ENCODE measurements at places on chromosomes 12 and 14.

DNA sequence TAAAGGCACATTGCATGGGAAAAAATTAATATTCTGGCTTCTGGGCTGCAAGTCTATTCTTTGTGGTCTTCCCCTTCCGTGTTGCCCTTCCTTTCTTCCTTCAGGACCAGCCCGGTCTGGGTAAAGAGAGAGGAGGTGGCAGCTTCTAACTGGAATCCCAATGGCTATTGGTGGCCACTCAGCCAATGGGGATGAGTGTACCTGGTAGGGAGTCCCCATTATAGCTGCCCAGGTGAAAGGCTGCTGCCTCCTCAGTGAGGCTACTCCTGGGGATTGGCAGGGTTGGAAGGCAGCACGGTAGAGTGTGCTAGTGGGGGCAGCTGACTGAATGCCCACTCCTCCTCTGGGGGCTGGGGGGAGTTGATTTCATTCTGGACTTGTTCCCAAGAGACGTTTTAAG is 112.6 kb downstream of the RBM19 start:
- no peak for DNase-seq

- no peak for DNase-seq
Measured at GRCh38 chr12:54228471-54228870, 39.7 kb upstream of the SMUG1 start.

DNA sequence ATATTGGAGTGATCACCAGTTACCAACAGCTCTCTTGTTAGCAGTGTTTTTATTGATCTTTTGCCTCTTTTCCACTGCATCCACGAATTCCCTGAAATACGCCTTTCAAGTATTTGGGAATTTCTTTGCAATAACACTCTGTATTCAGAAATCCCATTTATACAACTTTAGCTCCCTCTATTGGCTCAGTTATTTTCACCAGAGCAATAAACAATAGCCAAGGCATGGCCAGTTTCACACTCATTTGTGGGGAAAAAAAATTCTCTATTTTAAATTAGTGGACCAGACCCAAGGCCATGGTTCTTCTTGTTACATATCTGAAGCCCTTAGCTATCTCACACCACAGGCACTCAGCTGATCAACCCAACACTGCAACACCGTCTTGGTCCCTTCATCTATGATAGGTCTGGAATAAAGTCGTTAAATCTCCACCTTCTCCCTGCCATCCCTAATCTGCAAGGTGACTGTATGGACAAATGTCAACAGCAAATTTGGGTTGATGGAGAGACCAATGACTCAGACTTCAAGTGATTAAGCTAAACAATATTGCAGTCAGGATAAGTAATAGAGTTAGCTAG is 92.4 kb upstream of the TMEM260 start:
- no peak for DNase-seq

DNA sequence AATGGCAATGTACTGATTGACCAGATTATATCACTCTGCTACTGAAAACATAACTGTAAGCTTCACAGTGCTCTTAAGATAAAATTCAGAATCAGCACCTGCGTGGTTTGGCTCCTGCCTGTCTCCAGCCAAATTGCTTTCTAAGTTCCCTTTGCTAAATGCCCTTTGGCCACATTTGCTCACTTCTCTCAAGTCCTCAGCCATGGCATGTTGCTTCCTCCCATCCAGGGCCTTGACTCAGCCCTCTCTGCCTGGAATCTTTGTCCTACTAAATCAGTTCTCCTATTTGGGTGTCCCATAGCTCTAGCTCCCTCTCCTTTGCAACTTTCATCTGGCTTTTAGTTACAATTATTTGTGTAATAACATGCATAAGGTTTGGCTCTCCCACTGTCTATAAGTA is 71.4 kb downstream of the KCNK10 start:
- no peak for DNase-seq

DNA sequence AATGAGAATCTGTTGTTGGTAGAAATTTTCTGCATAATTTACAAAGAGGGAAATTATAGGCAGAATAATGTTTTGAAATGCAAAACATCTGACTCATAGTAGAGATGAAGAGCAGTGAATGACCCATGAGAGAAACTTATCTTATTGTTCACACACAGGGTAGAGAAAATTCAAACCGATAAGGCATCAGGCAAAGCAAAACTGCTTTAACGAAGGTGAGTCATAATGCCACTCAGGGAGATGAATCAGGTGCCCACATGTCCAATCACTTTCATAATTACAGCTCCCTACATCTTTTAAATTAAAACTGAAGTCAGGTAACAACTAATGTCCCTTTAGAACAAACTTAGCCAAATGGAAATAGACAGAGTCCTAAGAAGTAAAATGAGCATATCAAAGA is 265.6 kb upstream of the GARIN6 start:
- no peak for DNase-seq

DNA sequence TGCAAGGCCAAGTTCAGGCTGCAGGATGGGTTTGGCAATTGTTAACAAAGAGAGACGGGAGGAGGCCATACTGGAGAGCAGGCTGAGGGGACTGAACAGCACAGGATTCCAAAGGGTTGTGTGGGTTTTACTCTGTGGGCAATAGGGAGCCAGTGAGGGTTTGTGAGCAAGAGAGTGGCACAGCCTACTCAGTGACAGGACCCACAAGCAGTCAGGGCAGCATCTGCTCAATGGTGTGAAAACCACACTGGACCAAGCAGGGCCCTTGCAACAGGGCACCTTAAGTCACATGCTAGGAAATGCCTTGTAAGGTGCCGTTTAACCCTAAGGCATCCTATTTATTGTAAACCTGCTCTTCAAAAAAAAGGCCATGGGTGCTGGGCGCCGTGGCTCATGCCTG is 22.0 kb downstream of the SYNE3 start:
- DNase-seq, result no peak

DNA sequence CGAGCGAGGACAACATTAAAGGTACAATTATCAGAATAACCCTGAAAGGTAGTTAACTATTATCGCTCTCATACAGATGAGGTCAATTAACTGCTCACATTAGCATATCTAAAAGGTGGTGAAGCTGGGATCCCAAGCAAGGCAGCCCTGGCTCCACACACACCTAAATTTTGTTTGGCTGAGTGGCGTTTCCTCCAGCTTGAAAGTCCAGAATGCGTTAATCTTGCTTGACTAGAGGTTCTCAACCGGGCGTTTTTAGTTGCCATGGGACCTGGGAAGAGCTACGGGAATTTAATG is 531 bp downstream of the DLGAP5 start:
- peak; percentile 10 for DNase-seq

DNA sequence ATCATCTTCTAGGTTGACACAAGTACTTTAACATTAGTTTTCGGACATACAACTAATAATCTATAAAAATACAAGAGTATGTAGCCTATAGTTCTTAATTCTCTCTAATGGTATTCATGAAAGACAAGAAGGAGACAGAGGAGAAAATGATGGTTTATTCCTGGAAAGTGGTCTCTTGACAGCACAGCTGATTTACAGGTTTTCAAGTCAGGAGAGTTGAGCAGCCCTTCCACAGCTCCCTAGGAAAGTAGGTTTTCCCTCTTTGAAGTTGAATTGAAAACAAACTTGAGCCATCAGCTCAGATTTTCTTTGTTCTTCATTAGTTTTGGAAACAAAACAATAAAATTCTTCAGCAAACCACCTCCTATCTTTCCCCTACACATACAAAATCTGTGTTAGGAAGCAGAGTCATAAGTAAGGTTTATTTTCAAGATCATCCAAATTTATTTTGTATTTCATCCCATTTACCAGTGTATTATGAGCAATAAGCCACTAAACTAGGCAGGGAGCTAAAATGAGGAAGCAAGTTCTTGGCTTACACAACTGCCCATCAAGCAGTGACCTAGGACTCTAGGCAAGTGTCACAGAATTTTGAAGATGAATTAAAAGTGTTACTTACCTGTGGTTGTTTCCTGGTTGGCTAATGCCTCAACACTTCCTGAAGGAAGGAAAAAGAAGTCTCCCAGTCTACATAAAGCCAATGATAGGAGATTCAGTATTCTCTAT is 357.0 kb downstream of the BCAT1 start:
- no peak for DNase-seq

- no peak for DNase-seq
Measured at GRCh38 chr14:84579292-84579691, 950.7 kb upstream of the FLRT2 start.

- no peak for DNase-seq
Measured at GRCh38 chr14:68854421-68854820, 61.6 kb upstream of the ZFP36L1 start.

- no peak for DNase-seq
Measured at GRCh38 chr12:50258167-50258551, 25.2 kb downstream of the LIMA1 start.

GRCh38 chr12:54759751-54760150 is 94.6 kb upstream of the MUCL1 start:
- DNase-seq, result no peak

DNA sequence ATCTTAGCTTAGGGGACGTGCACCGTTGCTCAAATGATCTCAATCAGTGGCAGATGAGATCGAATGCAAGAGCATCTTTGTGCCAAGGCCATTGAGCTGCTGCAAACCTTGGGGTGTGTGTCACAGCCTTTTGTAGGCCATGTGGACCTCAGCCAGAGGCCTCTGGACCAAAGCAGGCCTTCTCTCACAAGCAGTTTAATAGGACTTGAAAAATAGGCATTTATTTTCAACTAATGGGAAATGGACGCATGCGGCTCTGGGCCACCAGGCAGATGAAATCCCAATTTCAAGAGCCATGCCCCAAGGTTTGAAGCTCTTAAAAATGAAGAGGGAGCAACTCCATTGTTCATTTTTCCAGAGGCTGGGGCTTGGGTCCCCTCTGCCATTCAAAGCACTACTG is 87.3 kb downstream of the TTC7B start:
- no peak for DNase-seq

GRCh38 chr12:105281694-105282049 is 45.7 kb upstream of the APPL2 start:
- DNase-seq, result no peak

DNA sequence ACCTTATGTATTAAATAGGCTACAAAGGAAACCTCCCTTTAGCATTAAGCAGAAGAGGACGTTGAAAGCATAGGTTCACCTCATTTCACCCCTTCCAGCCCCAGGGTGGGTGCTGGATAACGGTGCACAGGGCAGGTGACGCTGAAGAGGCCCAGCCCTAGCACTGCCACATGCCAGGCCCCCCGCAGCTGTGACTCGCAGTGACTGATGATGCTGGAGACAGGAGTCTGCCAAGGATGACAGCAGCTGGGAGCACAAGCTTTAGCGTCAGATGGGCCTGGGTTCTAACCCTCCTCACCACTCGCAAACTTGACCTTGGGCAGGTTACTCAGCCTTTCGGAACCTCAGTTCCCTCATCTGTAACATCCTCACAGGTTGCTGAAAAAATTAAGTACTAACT is 76.7 kb downstream of the TBK1 start:
- no peak for DNase-seq

DNA sequence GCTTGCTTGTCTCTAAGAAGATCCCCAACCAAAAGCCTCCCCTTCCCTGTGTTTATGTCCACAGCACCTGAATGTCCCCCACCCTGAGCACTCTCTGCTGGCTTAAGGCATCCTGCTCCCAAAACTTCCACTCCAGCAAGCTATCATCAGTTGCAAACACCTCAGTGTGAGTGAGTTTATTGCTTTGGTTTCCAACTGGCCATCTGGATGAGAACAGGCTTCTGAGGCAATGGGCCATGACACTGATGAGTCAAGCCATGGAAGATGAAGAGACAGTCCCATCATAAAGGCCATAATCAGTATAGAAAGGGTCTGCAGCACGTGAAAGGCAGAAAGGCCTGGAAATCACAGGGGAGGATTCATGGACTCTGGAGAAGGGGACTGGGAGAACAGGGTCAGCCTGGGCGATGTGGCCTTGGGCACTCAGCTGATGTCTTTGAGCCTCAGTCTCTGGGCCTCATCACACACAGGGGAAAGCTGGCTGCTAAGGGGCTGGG is 12.8 kb downstream of the CMKLR1 start:
- no peak for DNase-seq

DNA sequence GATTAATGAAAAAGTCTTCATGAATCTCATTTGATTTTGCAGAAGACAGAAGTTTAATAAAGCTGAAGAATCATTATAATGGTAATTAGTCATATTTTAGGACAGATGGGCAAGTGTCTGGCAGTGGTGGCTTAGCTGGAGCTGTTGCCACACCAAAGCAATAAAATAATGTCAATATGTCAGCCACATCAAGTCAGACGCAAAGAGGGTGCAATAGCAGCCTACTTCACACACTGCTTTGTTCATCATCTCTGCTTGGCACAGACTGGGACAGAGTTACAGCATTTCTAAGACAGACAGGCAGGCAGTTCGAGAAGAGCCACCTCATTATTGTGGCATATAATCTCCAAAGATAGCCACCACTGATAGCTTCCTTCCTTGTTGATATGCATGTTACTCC is 16.9 kb upstream of the KRR1 start:
- no peak for DNase-seq

- no peak for DNase-seq
Measured at GRCh38 chr12:18472304-18472703, 211.0 kb downstream of the PIK3C2G start.

DNA sequence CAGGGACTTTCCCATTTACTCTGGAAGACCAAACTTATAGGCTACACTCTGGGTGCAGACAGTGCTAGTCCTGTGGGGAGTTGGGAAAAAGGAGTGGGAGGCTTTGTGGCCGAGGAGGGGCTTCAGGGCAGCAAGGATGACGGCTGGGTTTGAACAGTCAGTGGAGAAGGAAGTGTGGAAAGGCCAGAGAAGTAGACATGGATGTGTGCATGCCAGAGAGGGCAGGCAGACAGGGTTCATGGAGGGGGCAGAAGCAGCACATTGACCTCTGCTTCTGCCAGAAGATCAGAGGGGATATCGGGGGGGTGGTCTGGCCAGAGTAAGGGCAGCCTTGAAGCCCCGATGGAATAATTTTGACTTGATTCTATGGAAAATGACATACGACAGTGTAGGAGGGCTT is 27.2 kb upstream of the KCNA5 start:
- DNase-seq, result no peak

DNA sequence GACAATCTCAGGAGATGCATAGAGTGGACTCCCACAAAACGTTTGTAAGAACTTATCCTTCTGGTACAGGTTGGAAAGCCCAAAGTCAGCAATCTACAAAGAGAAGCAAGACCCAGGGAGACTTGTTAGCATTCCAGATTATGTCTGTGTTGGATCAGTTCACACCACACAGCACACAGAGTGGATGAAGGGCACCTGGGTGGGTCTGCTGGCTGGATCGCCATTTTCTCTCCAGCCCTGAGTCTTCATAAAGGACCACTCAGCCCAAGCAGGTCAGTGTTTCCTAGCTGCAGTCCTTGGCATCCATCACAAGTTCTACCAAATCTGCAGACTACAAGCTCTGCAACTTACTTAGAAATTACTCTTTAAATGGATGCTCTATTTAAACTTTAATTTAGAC is 66.0 kb downstream of the NUAK1 start:
- DNase-seq, result no peak

DNA sequence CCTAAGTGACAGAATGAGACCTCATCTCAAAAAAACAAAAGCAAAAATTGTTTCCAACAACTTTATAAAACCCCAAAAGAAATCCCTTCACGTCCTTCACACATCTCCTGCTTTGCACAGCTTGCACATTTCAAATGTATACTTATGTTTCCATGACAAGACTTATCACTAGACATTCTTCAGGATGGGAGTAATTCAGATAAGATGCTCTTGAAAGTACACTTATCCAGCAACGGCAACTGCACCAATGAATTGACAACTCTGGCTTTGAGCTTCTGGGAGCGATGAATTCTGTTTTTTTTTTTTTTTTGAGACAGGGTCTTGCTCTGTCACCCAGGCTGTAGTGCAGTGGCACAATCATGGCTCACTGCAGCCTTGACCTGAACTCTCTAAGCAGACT is 30.8 kb upstream of the AKAP5 start:
- no peak for DNase-seq

Data from NCI-H2107 (cell line).